ENCODE measurements at places on chromosomes 16 and 17. TPM values are rescaled to one million over a fixed set of nuclear protein-coding genes. Genes with fewer than 3 reads are reported as not detected.

Gene ANKFN1
- not detected for total RNA-seq

Gene PARN
- 19.3 TPM for total RNA-seq

Gene ALOX15B
- total RNA-seq = under 0.01 TPM

Gene ZNF469
- 2.8 TPM for total RNA-seq

Gene SLC47A2
- not detected for total RNA-seq

Gene KCNAB3
- 1.2 TPM for total RNA-seq

Gene VASN
- 69.6 TPM for total RNA-seq

Gene ARHGDIG
- not detected for total RNA-seq

Gene CXCL16
- 0.59 TPM for total RNA-seq

Gene BAHCC1
- 8.4 TPM for total RNA-seq

Gene VTN
- total RNA-seq = not detected

Gene CIBAR2
- not detected for total RNA-seq
